ENCODE measurements at places on chromosomes 16 and 17.

DNA sequence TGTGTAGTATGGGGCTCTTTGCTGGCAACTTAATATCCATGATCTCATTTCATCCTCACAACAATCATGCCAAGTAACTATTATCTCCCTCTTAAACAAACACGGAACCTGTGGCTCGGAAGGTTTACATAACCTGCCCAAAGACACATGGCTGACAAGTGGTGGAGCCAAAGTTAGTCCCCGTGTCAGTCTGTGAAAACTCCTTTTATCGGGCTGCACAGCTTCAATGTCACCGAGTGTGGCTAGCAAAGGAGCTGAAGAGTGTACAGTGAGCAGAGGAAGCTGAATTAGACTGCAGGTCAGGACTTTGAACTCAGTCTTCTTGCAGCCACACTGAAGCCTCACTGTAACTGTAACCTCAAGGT, 80.3 kb downstream of the PARN start:
- no peak for DNase-seq

GRCh38 chr17:15249487-15249886, 15.6 kb downstream of the PMP22 start:
- DNase-seq: no peak

- peak; percentile 33 for DNase-seq
These were observed at the start of gene TMEM100 for GRCh38 chr17:55722742-55723487. Gene TMEM100 (minus strand): TSS chr17:55722864. CDS start chr17:55721070, 1,794 bp downstream.

DNA sequence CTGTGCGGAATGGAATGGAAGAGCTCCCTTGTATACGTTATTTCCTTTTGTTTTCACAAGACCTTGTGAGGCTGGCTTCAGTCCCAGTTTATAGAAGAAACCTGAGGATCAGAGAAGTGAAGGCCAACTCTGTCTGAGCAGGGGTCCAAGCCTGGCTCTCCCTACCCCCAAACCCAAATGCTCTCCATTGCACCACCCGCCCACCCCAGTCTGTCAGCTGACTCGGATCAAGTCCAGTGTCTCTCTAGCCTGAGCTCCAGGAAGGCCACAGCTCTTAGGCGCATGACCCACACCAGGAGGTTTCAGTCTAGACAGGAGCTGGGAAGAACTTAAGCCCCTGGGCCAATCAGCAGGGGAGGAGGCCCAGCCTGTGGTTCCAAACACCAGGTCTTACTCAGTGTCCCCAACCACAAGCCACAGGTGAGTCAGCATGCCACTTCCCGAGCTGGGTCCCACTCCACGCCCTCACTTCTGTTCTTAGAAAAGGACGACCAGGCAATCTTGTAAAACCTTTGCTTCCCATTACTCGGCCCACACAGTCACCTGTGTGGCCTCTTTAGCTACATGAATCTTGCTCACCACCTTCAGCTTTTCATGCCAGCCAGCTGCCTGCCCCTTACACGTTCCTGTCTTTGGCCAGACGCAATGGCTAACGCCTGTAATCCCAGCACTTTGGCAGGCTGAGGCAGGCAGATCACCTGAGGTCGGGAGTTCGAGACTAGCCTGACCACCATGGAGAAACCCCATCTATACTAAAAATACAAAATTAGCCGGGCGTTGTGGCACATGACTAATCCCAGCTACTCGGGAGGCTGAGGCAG, 27.8 kb downstream of the TK2 start:
- no peak for DNase-seq

DNA sequence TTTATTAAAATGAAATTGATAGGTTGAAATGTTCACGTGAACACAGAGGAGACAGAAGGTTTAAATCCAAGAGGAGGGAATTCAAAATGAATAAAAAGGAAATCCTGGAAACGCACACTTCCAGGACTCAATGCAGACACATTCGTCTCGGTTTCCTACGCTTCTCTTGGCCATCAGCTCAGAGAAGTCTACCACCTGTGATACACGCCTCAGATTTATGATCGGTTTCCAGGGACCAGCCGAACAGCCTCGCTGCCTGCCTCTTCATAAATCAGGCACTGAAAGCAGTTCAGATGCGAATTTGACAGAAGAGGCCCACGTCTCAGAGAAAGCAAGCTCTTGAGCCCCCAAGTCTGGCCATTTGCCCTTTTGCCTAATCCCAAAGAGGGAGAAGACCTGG, 125.5 kb upstream of the IRX3 start:
- no peak for DNase-seq

DNA sequence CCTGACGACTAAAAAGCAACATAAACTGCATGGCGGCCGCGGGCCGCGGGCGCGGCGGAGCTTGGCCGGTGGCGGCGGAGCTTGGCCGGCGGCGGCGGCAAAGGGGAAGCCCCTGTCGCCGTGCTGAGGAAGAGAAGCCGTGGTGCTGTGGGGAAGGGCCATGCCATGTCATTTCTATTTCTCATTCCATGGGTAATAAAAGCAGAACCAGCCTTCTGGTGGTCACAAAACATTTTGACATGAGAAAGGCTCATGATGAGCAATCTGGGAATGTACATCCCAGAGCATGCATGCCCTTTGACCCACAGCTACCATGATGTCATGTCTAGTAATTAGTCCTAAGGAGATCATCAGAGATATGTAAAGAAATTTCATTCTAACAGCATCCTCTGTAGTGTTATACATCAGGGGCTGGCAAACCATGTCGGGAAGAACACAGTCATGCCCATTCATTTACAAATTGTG, 23.9 kb upstream of the HEATR6 start:
- DNase-seq: no peak

GRCh38 chr17:77610518-77610893, 348.0 kb upstream of the TNRC6C start:
- no peak for DNase-seq

GRCh38 chr17:76548378-76549214, 8.8 kb downstream of the PRCD start:
- no peak for DNase-seq

- DNase-seq: no peak
These were observed 4.2 kb downstream of the CCL3 start for GRCh38 chr17:36085765-36086164.

GRCh38 chr16:22191532-22192260, 14.4 kb upstream of the EEF2K start:
- DNase-seq: no peak

GRCh38 chr17:4536259-4536741, 18.9 kb downstream of the MYBBP1A start:
- DNase-seq: no peak

DNA sequence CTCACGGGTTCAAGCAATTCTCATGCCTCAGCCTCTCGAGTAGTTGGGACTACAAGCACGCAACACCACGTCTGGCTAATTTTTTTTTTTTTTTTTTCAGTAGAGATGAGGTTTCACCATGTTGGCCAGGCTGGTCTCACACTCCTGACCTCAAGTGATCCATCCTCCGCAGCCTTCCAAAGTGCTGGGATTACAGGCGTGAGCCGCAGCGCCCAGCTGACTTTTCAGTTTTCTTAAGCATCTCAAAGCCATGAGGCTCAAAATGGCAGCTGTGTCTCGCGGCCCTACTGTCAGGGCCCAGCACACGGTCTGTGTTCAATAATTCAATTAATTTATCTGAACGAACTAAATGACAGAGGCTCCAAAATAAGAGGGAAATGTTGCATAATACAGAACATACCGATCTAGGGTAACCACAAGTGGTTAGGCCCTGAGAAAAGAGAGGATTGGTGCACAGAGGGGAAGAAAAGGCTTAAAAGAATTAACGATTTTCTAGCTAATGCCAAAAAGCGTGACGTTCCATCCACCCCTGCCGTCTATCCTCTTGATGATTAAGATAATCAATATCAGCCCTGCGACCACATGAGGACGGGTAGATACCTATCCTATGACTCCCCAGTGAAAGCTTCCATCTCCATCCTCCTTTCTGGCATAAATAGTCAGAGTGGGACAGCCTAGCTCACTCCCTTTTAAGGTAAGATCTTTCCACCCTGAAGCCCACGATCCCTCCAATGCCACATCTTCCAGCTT, 136.9 kb downstream of the SLC39A11 start:
- no peak for DNase-seq

DNA sequence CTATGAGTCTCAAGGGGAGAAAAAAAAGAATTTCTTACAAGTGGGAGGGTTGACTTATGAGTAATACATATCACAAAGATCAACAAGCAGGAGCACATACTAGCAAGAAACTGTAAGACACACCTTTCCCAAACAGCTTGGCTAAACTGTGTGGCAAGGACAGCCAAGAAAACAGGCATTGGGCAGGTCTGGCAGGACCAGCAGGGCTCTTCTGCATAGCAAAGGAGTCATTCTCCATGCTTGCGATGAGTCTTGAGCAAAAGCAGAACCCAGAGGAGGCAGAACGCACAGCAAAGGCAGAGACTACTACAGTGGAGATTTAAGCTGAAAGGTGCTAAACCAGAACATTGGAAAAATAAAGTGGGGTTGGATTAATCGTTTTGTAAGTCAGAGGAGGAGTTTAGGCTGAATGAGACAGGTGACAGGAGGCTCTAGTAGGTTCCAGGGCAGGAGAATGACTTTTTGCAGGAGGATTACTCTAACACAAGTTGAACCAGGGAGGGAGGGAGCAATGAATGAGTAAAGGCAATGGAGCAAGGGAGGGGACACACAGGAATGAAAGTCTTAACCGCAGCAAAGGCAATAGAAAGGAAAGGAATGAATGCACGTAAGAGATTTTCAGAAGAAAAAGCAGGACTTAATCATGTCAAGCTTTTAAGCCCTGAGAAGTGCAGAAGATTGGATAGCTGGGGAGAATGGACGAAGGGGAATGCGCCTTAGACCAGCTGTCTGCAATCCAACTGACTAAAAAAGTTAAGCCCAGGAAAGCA, 2.7 kb downstream of the N4BP1 start:
- DNase-seq: no peak
